ENCODE measurements at places on chromosomes 3 and 15.
A peak's percentile ranks its signal among the peaks of the same experiment; 100 is the strongest.

- no peak for DNase-seq
These were observed 2.2 kb downstream of the CHRNA5 start for GRCh38 chr15:78567531-78567930.

- no peak for DNase-seq
These were observed 618 bp downstream of the PARL start for GRCh38 chr3:183884097-183884426.

GRCh38 chr3:186921578-186921977 lies 8.7 kb upstream of the ST6GAL1 start:
- DNase-seq = no peak

DNA sequence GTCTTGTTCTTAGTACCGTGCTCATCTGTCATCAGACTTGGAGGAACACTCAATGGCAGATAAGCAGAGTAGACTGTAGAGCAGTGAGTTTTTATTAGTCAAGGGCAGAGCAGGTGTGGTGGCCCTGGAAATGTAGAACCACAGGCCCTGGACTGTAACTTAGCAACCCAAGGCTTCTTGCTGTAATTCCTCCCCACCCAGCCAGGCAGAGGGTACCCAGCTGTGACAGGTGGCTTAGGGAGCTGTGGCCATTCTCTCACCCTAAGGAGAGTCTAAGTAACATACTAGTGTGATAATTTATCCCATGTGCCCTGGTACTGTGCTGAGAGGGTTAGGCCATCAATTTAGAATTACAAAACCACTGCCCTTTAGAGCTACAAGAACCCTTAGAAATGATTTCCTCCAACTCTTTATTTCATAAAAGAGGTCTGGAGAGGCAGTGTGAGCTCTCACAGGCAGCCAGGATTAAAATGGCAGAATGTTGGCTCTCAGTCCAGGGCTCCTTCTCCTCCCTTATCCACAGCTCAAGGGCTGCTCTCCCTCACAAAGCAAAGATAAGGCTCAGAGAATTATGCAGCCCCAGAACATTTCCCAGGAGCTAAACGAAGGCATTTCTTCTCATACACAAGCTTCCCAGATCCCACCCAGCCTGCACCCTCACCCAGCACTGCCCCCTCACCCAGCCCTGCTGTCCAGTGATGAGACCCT lies 3.0 kb downstream of the POMGNT2 start:
- DNase-seq = no peak

- DNase-seq = no peak
These were observed 37.3 kb upstream of the CACNA1D start for GRCh38 chr3:53457068-53457467.

DNA sequence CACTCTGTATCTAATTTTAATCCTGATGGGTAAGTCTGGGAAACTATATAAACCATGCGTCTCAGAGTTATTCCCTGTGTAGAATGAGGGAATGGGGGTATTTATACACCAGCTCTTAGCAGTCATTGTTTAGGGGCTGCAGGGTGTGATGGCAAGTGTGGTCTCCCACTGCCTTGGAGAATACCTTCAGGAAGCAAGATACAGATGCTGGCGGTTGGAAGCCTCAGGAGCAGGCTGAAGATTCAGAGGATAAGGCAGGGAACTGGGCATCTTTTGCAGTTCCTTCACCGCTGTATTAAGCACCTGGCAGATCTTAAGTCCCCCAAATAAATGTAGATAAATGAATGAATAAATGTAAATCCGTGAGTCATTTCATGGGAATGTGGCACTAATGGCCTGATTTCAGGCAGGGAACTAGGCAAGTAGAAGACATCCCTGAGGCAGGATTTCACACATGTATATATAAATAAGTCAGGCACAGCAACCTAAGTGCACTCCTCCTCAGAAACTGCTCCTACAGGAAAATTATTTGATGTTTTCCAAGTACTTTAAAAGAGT lies 209.2 kb upstream of the GADL1 start:
- no peak for DNase-seq

GRCh38 chr3:49903451-49904424 lies at the start of gene MST1R:
MST1R (minus strand) TSS chr3:49903873; CDS start chr3:49903609, 264 bp downstream.
- DNase-seq = peak; percentile 81

DNA sequence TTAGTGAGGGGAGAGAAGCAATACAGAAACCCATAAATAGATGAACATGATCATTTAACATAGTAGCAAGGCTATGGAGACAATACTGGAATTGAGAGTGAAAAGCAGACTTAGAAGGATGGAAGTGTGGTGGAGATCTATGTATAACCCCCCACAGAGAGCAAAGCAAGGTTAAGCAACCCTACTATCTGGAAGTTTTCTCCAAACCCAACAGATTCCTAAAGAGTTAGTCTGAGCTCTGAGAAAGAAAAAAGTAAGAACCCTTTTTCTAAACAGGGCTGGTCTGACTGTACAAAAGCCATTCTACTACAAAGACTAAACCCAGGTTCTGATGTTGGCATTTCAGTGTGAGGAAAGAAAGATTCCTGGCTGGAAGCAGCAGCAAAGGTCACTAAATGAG lies 153.2 kb downstream of the WNT5A start:
- no peak for DNase-seq

- DNase-seq = no peak
These were observed 154.3 kb downstream of the TMEM108 start for GRCh38 chr3:133192363-133192945.

DNA sequence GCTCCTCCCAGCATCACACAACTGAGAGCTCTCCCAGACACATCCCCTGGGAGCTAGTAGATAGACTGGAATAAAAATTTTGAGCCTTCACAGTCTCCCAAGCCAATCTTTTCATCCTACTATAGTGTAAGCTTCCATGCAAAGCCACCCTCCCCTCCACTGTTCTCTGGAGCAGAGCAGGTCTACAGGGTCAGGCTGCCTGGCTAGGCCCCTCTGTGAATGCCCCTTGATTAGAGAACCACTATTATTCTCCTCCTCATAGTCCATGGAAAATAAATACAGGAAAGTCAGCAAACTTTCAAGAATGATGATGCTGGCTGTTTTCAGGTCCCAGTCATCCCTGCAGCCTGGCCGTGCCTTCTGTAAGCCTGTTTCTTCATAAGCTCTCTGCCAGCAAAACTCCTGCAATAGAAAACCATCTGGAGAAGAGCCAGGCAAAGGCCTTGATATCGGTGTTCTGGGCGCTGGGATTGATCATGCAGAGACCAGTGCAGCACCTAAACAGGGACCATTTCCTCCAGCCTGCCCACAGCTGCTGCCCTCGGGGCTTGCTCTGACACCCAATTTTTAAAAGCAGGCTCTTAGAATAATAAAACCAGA lies 51.7 kb downstream of the CRYGS start:
- DNase-seq = no peak

- DNase-seq = no peak
These were observed 46.3 kb downstream of the DHX30 start for GRCh38 chr3:47849186-47849698.

GRCh38 chr15:63226966-63227401 lies 37.6 kb downstream of the RAB8B start:
- no peak for DNase-seq

DNA sequence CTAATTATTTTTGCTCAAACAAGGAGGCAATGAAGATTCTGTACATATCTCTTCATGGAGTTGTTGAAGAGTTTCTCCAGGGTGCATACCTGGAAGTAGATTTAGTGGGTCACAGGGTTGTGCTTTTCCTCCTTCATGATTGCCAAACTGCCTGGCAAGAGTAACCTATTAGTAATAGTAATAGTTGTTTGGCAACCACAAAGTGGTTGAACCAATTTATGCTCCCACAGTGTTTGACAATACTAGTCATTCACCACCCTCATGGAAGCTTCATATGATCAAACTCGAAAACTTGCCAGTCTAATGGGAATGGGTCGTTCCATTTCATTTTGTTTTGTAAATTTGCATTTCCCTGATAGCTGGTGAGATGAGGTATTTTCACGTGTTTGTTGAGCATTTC lies 57.8 kb downstream of the TLE3 start:
- no peak for DNase-seq

DNA sequence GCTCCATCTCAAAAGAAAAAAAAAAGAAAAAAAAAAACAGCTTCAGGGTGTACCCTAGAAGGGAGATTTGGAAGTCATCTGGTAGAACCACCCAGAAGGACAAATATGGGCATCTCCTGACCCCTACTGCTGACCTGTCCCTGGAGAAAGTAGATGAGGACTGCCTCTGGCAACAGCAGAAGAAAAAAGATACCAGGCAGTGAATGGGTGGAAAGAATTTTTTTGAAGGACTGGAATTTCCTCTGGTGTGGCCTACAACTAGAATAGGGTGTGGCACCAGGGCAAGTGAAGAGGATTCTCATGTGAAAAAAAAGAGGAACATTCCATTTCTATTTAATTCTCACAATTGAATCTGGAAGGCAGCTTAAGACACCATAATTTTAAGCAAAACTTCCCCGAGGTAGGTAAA lies 3.1 kb downstream of the ANXA2 start:
- no peak for DNase-seq

- no peak for DNase-seq
These were observed 833 bp downstream of the MAN2A2 start for GRCh38 chr15:90903733-90904536.

- DNase-seq = no peak
These were observed 27.2 kb upstream of the WDR5B start for GRCh38 chr3:122443090-122443489.

DNA sequence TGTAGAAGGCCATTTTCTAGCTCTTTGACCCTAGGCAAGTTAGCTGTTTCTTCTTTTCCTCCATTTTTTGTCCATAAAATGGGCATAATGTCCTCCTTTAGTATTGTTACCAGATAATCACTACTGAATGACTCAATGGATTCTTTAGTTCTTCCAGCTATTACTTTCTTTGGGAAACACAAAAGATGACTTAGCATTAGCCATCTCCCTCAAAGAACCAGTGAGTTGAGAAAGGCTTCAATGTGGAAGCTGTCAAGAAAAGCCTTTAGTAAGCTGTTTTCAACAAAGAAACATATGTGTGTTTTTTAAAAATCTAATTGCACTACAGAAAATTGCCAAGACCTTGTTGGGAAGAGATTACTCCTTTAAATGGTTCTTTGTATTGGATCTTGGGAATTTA lies 135.7 kb downstream of the SLC9A9 start:
- no peak for DNase-seq

GRCh38 chr3:123682302-123682701 lies 97.4 kb upstream of the HACD2 start:
- DNase-seq = no peak

GRCh38 chr15:60382773-60383674 lies 14.8 kb downstream of the ANXA2 start:
- no peak for DNase-seq

GRCh38 chr3:145370870-145371269 lies 790.1 kb downstream of the PLOD2 start:
- DNase-seq = no peak

DNA sequence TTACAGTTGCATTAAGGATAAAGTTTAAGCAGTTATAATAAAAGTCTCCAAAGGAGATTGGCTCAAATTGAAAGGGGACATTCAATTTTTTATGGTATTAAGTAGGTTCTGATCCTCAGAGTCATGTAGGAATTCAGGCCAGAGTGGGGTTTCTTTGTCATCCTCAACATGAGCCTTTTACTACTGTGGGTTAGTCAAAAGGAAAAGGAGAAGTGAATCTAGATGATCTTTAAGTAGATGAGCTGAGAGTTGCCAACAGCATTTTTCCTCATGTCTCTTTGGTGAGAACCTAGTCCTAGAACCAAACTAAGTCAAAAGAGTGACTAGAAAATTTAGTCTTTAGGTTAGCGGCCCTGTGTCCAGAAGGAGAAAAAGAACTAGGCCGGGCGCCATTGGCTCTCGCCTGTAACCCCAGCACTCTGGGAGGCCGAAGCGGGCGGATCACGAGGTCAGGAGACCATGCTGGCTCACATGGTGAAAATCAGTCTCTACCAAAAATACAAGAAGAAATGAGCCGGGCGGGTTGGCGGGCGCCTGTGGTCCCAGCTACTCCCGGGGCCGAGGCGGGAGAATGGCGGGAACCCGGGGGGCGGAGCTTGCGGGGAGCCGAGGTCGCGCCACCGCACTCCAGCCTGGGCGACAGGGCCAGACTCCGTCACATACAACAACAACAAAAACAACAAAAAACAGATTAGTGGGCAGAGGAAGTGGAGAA lies 4.2 kb upstream of the CHL1 start:
- DNase-seq = no peak

DNA sequence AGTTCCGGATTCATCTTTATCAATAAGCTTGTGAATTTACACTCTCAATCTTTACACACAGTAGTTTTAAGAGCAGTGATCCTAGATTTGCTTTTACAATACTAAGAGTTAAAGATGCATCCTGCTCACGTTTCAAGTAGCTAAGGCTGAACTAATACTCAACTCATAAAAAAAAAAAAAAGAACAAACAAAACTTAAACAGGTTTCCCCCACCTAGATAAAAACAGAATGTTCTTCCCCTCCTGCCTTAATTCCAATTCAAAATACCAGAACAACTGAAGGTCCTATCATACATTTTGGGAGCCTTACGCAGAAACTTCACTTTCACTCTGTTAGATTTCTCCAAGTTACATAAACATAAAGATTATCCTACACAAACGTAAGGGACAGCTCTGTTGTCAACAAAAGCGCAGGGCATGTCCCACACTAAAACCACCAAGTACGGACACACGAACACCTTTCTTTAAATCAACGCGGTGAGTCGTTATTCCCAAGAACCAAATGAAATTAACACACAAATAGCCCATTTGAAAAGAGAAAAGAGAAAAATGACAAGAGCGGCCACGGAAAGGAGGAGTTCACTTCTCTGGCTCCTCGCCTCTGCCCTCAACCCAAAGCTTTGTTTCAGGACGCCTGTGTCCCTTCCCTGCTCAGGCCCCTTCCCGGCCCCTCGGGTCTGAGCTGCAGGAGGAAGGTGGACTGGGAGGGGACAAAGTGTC lies 941 bp downstream of the CBLB start:
- no peak for DNase-seq

DNA sequence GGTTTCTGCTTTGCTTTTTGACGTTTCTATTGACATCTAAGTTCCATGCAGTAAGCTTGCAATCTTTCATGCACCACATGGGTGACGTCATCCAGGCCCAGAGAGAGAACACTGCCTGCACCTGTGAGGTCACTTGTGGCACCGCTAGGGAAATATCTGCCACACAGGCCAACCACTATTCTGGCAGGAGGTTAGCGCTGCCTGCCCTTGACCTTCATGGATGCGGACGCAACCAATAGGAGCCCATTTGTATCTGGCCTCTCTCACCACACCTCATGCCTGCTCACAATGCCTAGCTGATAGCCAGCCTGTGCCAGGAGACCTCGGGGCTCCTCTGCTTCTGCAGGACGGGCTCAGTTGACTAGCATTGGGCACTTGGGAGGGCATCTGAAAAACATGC lies 55.8 kb upstream of the PRR23E start:
- DNase-seq = no peak
